Stimulated activated CD8-positive, alpha-beta memory T cell treated with anti-CD3 and anti-CD28 coated beads, Interleukin-4, amount 100 ng/mL, for 1 hour (primary cell): ENCODE measurements at places on chromosomes 1 and 21.

DNA sequence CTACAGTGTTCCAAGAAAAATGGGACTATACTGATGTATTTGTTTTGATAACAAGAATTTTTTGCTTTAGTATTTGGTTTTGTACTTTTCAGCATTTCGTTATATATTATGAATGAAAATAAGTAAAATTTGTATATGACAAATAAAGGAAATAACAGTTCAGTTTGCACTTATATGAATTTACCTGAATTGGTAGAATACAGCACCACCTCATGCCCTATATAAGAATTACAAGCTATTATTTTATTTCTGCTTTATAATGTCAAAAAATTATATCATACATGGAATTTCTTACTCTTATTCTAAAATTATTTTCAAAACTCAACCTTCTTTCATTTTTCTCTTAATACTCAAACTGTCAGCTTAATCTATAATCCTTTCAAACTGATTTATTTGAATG is 14.6 kb downstream of the EFCAB7 start:
- no peak for DNase-seq

DNA sequence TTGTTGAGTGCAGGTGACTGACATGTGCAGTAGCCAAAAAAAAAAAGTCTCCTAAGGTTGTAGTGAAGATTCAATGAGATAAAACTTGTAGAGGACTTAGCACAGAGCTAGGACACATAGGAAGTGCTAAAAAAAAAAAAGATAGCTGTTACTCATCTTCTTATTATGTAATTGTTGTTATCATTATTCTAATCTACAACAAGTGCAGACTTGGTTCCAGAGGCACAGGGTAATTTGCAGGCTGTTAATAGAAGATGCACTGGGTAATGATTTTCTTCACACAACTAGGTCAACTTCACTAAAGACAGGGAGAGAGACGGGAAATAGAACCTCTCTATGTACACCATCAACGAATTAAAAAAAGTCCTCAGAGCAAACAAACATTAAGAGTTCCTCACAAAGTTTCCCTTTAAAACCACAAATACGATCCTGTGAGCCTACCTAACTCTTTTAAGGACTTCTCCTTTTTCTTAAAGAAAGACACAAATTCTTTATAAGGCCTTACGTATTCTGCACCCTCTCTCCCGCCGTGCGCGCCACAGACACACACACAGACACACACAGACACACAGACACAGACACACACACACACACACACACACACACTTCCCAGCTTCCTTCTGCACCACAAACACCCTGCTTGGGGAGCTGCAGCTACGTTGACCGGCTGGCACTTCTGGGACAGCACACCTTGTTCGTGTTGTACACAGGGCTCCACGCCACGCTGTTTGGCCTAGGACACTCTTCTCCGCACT is 49.8 kb upstream of the GADD45A start:
- no peak for DNase-seq

- DNase-seq: no peak
Measured at GRCh38 chr1:4344065-4344732, 310.2 kb upstream of the AJAP1 start.

- no peak for DNase-seq
Measured at GRCh38 chr1:90192408-90192807, 197.5 kb downstream of the ZNF326 start.

DNA sequence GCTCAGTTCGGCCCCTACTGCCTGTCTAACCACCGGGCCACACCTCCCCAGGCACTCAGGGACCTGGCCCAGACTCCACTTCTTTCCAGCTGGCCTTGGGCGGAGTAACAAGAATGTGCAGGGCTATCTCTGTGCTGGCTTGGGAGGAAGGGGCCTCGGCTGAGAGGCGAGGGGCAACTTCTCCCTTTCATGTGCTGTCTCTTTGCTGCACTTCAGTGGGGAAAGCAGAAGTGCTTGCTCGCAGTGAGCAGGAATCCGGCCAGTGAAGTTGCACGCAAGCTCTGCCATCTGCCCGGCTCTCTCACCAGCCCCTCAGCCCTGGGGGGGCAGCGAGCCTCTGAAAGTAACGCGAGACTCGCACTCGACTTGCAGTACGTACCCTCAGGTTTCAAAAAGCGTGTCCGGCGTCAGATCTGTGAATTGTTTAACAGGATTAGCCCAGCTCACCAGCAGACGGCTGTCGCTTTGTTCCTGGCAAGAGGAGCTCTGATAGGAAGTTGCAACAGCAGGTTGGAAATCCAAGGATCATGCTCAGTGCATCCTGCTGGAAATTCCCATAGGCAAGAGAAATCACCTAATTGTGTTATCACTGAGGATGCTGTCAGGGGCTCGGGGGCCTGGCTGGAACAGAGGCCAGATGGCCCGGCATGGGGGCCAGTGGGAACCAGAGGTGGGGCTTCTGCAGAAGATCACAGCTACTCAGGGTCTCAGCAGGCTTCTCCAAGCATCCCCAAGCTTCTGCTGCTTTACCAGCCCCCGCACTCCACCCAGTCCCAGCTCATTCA is 221.1 kb downstream of the NPHP4 start:
- no peak for DNase-seq

- DNase-seq: no peak
Measured at GRCh38 chr21:37208741-37209225, 58.4 kb downstream of the VPS26C start.

- DNase-seq: no peak
Measured at GRCh38 chr1:160400223-160400645, at the start of gene VANGL2. Gene VANGL2 (plus strand): TSS chr1:160400564. CDS start chr1:160415838, 15,274 bp downstream.

DNA sequence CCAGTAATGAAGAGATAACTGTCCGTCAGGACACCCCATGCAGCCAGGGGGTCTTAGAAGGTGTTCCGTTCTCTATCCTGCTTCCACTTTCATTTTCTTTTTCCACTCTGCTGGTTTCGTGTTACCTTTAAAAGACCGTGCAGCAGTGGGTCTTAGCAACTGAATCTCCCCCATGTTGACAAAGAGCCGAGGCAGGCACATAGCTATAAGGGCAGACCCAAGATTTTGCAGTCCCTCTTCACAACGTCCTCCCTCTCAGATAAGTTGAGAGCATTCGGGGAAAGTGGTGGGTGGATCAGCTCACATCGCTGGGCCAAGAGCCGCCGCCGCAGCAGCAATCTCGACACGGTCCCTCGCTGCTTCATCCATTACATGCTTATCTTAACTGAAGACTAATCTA is 355.5 kb downstream of the LMO4 start:
- DNase-seq: no peak

- no peak for DNase-seq
Measured at GRCh38 chr1:32448773-32449456, 16.0 kb upstream of the ZBTB8B start.

DNA sequence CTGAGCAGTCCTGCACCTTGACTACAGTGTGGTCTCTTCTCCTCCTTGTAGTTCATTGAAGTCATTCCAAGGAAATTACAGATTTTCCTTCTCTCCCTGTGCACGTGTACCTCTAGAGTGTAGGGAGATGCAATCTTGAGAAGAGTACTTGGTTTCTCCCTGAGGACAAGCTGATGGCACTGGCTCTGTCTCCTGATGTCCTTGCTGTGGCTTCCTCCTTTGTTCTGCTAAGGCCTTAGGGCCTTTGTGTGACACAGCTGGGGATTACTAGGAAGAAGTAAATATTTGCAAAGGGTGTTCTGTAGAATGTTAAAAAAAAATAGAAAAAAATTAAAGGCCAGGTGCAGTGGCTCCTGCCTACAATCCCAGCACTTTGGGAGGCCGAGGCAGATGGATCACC is 66.2 kb upstream of the APOBEC4 start:
- no peak for DNase-seq

DNA sequence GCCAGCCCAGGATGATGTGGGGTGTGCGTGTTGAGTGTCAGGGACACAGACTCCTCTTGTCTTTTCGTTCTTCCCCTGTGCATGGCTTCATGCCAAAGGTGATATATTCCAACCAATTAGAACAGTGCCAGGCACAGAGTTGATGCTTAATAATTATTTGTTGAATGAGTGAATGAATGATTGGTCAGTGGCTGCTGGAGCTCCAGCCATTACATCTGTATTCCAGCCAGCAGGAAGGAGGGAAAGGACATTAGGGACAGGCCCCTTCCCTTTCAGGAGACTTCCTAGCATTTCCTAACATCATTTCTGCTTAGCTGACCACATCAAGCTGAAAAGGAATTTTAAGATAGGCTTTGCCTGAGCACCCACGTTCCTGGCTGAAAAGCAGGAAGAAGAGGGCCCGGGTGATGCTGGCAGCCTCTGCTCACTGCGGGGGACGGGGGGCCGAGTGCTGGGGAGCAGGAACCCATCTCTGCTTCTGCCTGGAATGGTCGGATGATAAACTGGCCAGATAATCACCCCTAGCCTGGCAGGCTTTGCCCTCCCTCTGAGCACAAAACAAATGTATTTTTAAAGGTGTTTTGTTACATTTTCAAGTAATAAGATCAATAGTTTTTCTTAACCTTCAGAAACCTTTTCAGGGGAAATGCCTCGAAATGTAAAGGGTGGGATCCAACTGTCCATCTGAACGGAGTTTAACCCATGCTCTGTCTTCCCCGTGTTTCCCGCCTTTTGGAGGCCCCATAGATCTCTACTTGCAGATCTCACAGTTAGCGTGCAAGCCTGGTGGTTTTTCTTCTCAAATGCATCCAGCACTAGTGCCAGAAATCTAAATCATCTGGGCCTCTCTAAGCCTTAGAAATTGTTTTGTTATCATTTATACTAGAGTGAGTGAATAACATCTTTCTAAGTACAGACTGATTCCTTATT is 39.0 kb downstream of the SLC37A1 start:
- no peak for DNase-seq

- no peak for DNase-seq
Measured at GRCh38 chr1:40847023-40847745, 15.0 kb downstream of the CITED4 start.

DNA sequence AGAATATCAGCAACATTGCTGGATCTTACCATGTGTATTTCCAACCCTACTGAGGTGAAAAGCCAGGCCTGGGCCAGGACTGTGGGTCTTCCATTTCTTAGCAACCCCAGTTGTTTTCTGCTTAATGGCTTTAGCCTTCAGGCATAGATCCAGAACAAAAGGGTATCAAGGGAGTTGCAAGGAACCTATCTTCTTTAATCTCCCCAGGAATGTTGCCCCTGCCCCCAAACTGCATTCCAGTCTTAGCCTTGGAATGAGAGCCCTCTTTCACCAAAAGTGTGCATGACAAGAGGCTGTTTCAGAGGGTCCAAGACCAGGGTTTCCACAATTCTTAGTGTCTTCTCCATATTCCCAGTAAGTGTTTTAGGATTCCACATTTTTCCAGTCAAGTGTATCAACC is 87.9 kb upstream of the SOX13 start:
- DNase-seq: no peak

DNA sequence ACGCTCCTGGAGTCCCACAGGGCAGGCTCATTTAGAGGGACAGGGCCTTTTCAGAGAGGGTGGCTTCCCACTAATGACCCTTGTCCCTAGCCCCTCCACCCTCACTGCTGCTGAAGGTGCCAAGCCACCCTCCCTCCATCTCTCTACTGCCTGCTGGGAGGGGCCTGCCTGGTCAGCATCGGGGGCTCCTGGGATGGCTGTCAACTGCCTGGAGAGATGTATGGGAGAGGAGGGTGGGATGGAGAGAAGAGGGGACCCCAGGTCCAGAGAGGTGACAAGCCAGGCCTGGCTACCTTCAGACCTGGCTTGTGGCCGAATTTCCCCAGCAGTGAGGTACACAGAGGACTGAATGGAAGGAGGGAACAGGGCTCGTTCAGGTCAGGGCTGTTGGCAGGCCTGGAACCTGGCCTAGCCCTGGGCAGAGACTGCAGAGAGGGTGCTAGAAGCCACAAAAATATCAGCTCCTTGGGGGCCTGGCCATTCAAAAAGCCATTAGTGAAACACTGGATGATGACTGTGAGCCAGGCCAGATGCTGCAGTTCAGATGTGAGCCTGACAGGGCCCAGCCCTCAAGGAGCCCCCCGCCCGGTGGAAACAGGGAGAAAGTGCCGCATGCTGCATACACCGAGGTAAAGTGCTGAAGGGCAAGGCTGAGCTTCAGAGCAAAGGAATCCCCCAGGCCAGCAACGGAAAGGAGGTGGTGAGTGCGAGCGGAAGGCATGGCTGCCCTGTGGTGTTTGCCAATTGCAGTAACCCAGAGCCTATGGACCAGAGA is 20.0 kb downstream of the MMEL1 start:
- no peak for DNase-seq

DNA sequence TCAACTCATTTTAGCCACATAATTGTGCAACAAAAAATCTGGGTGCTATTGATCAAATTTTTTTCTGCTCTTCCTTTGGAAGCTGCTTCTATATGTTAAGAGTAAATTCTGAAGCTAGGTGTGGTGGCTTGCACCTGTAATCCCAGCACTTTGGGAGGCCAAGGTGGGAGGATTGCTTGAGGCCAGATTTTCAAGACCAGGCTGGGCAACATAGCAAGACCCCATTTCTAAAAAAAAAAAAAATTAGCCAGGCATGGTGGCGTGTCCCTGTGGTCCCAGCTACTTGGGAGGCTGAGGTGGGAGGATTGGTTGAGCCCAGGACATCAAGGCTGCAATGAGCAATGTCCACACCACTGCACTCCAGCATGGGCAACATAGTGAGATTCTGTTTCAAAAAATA is 24.3 kb upstream of the RSBN1 start:
- DNase-seq: no peak

- no peak for DNase-seq
Measured at GRCh38 chr1:211375146-211375818, 48.6 kb downstream of the TRAF5 start.

DNA sequence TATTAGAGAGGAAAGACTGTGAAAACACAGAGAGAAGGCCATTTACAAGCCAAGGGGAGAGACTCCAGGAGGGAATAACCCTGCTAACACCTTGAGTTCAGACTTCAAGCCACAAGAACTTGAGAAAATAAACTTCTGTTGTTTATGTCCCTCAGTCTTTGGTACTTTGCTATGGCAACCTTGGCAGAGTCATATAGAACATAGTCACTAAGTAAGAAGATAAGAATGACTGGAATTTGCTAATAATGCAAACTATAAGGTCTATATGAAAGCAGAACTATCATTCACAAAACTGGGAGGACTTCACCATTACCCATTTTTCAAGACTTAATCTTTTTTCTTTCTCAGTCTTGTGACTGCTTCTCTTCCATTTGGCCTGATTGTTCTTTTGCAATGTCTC is 767.3 kb upstream of the ADAMTS5 start:
- no peak for DNase-seq

DNA sequence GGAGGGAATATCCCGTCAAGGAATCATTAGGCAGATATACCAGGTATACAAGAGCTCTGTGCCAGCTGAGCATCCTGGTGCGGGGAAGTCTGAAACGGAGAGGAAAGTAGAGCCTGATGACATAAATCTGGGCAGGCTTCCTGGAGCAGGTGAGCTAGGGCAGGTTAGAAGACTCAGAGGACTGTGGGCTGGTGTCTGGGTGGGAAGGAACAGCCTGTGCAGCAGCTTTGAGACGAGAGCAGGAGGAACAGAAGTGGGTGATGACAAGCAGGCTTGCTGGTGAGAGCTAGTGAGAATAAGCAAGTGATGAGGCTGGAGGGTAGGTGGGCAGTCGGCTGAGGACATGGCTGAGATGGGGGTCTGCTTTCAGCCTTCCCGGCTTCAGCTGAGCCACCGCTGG is 6.7 kb downstream of the CELSR2 start:
- no peak for DNase-seq

GRCh38 chr21:41928621-41929220 is 25.1 kb downstream of the C2CD2 start:
- DNase-seq: no peak
